Breast epithelium (tissue), 4 donors: ENCODE measurements at places on chromosomes 3 and 15. TPM values are rescaled to one million over a fixed set of nuclear protein-coding genes. Genes with fewer than 3 reads are reported as not detected.
A peak's percentile ranks its signal among the peaks of the same experiment; 100 is the strongest.

- no peak overlapping the region for H3K27ac ChIP-seq
- no peaks in the 10 kb centered on the region for H3K4me1 ChIP-seq
- H3K4me3 ChIP-seq: no peak overlapping the region
- DNase-seq: no peak
- H3K36me3 ChIP-seq: no peaks in the 10 kb centered on the region
- no peaks in the 10 kb centered on the region for H3K27me3 ChIP-seq
These were observed 251.0 kb downstream of the KCNH8 start for GRCh38 chr3:19399356-19399755.

- no peak overlapping the region for H3K4me3 ChIP-seq
- no peaks in the 10 kb centered on the region for H3K36me3 ChIP-seq
These were observed 342.8 kb upstream of the ARPP21 start for GRCh38 chr3:35296533-35296932.

- no peaks in the 10 kb centered on the region for H3K4me1 ChIP-seq
- H3K4me3 ChIP-seq: no peak overlapping the region
- H3K27ac ChIP-seq: no peak overlapping the region
- H3K36me3 ChIP-seq: no peaks in the 10 kb centered on the region
- no peak for DNase-seq
These were observed 15.1 kb downstream of the TLNRD1 start for GRCh38 chr15:81015621-81016488.

GRCh38 chr3:143648218-143648617 is 200.1 kb downstream of the SLC9A9 start:
- H3K27ac ChIP-seq: no peak overlapping the region
- no peaks in the 10 kb centered on the region for H3K27me3 ChIP-seq
- H3K4me1 ChIP-seq: no peaks in the 10 kb centered on the region
- H3K4me3 ChIP-seq: no peak overlapping the region

DNA sequence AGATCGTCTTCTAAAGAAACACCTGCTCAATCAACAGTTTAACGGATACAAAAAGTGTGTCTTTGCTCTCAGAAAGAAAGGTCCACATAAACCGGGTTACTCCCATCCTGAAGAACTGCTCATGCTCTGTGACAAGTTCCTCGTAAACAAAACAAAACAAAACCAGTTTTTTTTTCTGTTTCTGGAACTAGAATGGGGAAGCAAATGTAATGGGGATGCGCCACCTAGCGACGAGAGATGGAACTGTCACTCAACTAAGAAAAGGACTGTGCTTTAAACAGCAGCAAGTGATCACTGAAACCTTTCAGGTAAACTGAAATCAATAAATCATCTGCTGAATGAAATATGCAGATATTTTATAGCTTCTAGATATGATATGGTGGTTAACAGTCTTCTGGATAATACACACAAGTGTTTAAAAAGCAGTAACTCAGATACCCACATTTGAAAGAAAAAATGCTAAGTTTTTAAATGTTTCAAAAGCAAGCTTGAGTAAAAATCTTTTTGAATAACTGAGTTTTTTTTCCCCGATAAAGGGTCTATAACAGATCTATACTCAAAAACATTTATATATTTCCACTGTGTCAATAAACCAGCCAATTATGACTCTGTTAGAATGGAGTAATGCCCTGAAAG is 10.9 kb downstream of the TM2D3 start:
- no peaks in the 10 kb centered on the region for H3K4me1 ChIP-seq
- no peaks in the 10 kb centered on the region for H3K27me3 ChIP-seq
- peaks cover 6% of the 10 kb centered on the region for H3K36me3 ChIP-seq
- peak overlapping the region; percentile 34 for H3K27ac ChIP-seq

DNA sequence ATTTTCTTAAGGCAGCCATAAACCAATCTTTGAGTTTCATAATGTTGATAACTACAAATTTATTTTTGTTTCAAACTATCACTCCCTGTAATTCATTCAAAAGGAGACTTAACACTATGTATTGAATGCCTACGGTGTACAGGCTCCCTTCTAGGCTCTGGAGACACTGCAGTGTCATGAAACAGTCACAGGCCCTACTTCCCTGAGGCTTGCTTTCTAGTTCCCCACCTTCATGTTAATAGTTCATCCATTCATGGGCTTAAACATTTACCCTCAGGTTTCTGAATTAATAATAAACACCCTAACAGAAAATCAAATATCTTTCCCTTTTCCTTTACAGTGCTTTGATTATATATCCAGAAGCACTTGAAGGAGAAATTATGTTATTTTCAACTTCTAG is 168.7 kb downstream of the CHL1 start:
- H3K4me3 ChIP-seq: no peak overlapping the region
- H3K27me3 ChIP-seq: no peaks in the 10 kb centered on the region
- no peak for DNase-seq
- no peaks in the 10 kb centered on the region for H3K36me3 ChIP-seq

DNA sequence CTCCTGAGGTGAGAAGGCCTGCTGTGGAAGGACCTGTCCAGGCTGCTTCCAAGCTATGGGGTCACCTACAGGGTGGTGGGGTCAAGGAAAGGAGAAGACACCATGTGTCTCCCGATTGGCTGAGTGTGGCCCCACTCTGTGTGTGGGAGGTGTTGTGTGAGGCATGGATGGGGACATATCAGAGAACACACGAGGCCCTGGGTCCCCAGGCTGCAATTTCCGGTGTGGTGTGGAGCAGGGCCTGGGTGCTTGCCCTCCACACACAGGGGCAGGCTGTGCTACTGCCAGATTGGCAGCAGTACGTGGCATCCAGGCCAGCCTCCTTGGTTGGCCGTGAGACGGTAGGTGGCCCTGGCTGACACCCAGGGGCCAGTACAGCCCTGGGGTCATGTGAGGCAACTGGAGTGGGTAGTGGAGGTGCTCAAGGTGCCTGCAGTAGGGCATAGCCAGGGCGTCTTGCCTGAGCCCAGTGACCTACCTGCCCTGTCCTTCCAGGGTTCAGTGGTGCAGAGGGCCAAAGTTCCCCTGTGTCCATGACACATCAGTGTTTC is 233.8 kb downstream of the SNRPN start:
- no peak for DNase-seq
- no peak overlapping the region for H3K4me3 ChIP-seq
- no peaks in the 10 kb centered on the region for H3K27me3 ChIP-seq
- H3K4me1 ChIP-seq: no peaks in the 10 kb centered on the region

- no peaks in the 10 kb centered on the region for H3K27me3 ChIP-seq
- no peaks in the 10 kb centered on the region for H3K4me1 ChIP-seq
- H3K27ac ChIP-seq: no peak overlapping the region
- no peak for DNase-seq
- H3K4me3 ChIP-seq: no peak overlapping the region
These were observed 66.5 kb downstream of the CDAN1 start for GRCh38 chr15:42670451-42670850.

DNA sequence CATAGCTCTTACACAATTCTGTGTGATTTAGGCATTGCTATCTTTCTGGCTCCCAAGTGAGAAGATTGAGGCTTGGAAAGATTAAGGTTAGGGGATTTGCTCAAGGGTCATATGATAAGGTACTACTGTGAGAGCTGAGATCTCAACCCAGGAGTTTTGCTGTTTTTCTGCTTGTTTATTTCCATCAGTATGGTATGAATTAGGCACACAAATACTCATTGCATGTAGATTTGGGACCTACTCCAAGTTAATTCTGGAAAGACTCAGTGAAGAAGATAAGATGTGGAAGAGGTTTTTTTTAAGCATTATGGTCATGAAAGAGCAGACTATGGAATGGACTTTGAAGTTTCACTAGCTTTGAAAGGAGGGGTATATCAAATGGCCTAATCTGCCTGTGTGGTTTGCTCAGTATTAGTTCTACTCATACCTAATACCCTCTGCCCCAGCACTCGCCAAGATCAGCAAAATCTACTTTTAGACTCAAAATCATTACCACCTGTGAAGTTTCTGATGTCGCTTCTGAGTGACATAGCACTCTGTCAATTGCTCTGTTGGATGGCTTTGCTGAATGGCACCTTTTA is 12.5 kb downstream of the MBNL1 start:
- no peaks in the 10 kb centered on the region for H3K36me3 ChIP-seq
- no peak for DNase-seq
- no peak overlapping the region for H3K4me3 ChIP-seq

DNA sequence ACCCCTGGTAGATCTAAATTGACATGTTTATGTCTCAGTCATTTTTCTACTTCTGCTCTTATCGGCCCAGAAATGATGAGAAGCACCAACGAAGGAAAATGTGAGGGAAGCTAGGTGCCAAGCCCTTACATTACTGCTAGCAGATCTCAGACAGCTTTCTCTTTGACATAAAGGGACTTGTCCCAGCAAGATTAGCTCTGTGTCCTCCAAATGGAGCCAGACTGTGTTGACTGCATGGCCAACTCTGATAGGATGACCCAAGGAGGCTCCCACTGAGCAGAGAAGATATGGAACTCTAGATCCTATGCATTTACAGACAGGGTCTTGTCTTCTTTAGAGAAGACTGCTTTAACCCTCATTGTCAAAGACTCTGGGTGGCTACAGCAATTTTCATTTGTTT is 2.8 kb upstream of the MCTP2 start:
- no peaks in the 10 kb centered on the region for H3K27me3 ChIP-seq
- no peak for DNase-seq
- no peaks in the 10 kb centered on the region for H3K36me3 ChIP-seq

- no peaks in the 10 kb centered on the region for H3K4me1 ChIP-seq
- H3K27ac ChIP-seq: no peak overlapping the region
- H3K27me3 ChIP-seq: no peaks in the 10 kb centered on the region
- DNase-seq: no peak
- H3K36me3 ChIP-seq: no peaks in the 10 kb centered on the region
These were observed 379.1 kb upstream of the PROK2 start for GRCh38 chr3:72163809-72164634.

- peak overlapping the region; percentile 81 for H3K27ac ChIP-seq
- H3K27me3 ChIP-seq: no peaks in the 10 kb centered on the region
- H3K4me1 ChIP-seq: no peaks in the 10 kb centered on the region
- no peaks in the 10 kb centered on the region for H3K36me3 ChIP-seq
- H3K4me3 ChIP-seq: no peak overlapping the region
These were observed 18.1 kb downstream of the CSRNP1 start for GRCh38 chr3:39135170-39135805.

DNA sequence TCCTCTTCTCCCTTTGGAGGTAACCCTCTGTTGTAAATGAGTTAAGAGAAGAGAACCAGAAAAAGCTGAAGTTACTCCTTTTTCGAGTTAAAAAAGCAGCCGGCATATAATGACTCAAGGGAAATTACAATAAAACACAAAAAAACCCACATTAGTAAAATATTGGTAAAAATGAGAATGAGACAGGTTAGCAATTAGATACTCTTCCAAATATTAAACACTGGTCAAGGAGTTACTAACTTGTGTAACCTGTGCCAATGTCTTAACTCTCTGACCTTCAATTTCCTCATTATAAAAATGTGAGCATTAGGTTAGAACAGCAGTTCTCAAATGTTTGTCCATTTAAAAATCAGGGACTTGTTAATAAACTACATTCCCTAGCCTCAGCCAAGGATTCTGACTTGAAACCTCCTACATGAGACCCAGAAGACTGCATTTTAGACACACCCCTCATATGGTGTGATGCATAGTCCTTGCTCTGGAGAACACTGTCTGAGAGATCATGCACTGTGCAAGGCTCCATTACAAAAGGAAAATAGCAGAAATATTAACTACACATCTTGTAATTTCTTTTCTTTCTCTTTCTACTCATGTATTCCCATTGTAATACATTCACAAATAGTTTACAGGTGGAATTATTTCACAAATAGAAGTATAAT is 42.7 kb upstream of the TOP2B start:
- H3K27me3 ChIP-seq: no peaks in the 10 kb centered on the region
- no peaks in the 10 kb centered on the region for H3K4me1 ChIP-seq
- no peaks in the 10 kb centered on the region for H3K36me3 ChIP-seq
- DNase-seq: no peak
- H3K27ac ChIP-seq: no peak overlapping the region

GRCh38 chr3:184740509-184741258 is 28.8 kb upstream of the MAGEF1 start:
- peak overlapping the region; percentile 69 for H3K27ac ChIP-seq
- H3K4me1 ChIP-seq: no peaks in the 10 kb centered on the region
- H3K27me3 ChIP-seq: no peaks in the 10 kb centered on the region
- peak; percentile 62 for DNase-seq

- no peaks in the 10 kb centered on the region for H3K4me1 ChIP-seq
- H3K36me3 ChIP-seq: no peaks in the 10 kb centered on the region
- no peak for DNase-seq
- H3K4me3 ChIP-seq: no peak overlapping the region
These were observed 108.6 kb upstream of the AADACL2 start for GRCh38 chr3:151625086-151625485.

DNA sequence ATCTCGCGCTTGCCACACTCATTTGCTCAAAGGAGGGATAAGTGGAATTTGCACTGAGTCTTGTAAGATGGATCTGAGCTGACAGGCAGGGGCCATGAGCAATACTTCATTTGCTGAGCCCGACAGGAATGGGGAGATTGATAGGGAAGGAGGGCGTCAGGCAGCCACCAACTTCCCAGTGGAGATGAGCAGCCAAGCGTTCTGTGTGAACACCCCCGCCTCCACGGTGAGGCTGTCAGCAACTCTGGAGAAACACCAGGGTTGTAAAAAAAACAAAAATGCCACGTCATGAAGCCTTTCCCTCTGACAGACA is 36.8 kb downstream of the TLE3 start:
- no peak overlapping the region for H3K4me3 ChIP-seq
- H3K27me3 ChIP-seq: no peaks in the 10 kb centered on the region
- H3K36me3 ChIP-seq: peaks cover 12% of the 10 kb centered on the region

DNA sequence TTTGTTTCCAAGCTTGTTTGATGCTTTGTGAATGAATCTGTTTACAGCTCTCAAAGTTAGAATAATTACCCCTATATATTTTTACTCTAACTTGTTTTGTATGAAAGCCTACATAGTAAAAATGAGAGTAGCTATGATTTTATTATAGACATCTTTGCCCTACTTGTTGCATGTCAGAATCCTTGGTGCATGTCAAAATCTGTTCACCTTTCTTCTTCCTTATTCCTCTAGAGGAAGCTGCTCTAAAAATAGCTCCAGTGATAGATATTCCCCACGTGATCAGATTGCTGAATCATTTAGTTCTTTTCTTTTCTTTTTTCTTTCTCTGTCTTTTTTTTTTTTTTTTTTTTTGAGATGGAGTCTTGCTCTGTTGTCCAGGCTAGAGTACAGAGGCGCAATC is 39.8 kb downstream of the LRRC49 start:
- no peaks in the 10 kb centered on the region for H3K27me3 ChIP-seq
- H3K27ac ChIP-seq: no peak overlapping the region
- H3K4me3 ChIP-seq: no peak overlapping the region
- no peak for DNase-seq
- no peaks in the 10 kb centered on the region for H3K4me1 ChIP-seq

GRCh38 chr3:172197344-172197743 is 158.0 kb downstream of the FNDC3B start:
- H3K27ac ChIP-seq: no peak overlapping the region
- no peak overlapping the region for H3K4me3 ChIP-seq
- no peaks in the 10 kb centered on the region for H3K27me3 ChIP-seq
- no peaks in the 10 kb centered on the region for H3K4me1 ChIP-seq

GRCh38 chr3:8470801-8471200 is 30.8 kb upstream of the LMCD1 start:
- H3K27me3 ChIP-seq: no peaks in the 10 kb centered on the region
- H3K27ac ChIP-seq: no peak overlapping the region
- no peaks in the 10 kb centered on the region for H3K36me3 ChIP-seq
- no peak for DNase-seq
- H3K4me3 ChIP-seq: no peak overlapping the region

TMEM43 gene
- 170 TPM for total RNA-seq

DAZL gene
- total RNA-seq: not detected

WDR72 gene
- total RNA-seq: 1.2 TPM

IQSEC1 gene
- 26.9 TPM for total RNA-seq

FRG2C gene
- not detected for total RNA-seq

TIMP4 gene
- total RNA-seq: 170 TPM

ASB14 gene
- not detected for total RNA-seq
